ENCODE measurements at places on chromosomes 5 and 9.
A peak's percentile ranks its signal among the peaks of the same experiment; 100 is the strongest.

- no peaks in the 10 kb centered on the region for H3K27me3 ChIP-seq
- H3K4me3 ChIP-seq = no peak overlapping the region
- H3K36me3 ChIP-seq = no peaks in the 10 kb centered on the region
- DNase-seq = no peak
- no peaks in the 10 kb centered on the region for H3K4me1 ChIP-seq
Measured at GRCh38 chr5:145636371-145636770, 198.8 kb downstream of the PRELID2 start.

DNA sequence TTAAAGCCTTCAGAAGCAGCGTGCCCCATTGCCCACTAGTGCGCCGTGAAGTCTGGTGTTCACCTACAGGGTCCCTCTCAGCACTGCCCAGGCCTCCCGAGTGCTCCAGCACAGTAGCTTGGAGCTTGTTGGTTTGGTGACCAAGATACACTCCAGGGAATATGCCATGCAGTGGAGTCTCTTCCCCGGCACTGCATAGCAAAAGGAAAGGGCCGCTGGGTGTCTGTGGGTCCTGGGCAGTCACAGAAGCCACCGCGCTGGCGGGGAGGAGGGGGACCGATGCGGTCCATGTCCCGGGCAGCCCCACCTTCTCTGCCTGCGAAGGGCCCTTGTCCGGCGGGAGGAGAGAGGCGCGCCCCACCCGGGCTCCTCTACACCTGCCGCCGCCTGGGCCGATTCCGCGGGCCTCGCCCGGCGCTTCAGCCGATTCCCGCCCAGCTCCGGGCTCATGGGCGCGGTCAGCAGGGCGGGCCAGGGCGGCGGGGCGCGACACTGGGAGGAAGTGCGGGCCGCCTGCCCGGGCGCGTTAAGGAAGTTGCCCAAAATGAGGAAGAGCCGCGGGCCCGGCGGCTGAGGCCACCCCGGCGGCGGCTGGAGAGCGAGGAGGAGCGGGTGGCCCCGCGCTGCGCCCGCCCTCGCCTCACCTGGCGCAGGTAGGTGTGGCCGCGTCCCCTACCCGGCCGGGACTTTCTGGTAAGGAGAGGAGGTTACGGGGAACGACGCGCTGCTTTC, at the start of gene SYK:
SYK (plus strand) TSS at position 579 of the 732 bp plus-strand sequence. CDS start 42,080 bp downstream, outside the sequence.
- no peaks in the 10 kb centered on the region for H3K4me1 ChIP-seq
- H3K4me3 ChIP-seq = no peak within 1 kb of the TSS
- H3K27ac ChIP-seq = no peak within 1 kb of the TSS
- H3K36me3 ChIP-seq = no peaks in the 10 kb centered on the region
- no peak for DNase-seq

- no peak overlapping the region for H3K4me3 ChIP-seq
- peak overlapping the region; percentile 52 for H3K27ac ChIP-seq
- peak; percentile 18 for DNase-seq
- no peaks in the 10 kb centered on the region for H3K36me3 ChIP-seq
Measured at GRCh38 chr5:123365156-123365555, 58.0 kb downstream of the CEP120 start.

DNA sequence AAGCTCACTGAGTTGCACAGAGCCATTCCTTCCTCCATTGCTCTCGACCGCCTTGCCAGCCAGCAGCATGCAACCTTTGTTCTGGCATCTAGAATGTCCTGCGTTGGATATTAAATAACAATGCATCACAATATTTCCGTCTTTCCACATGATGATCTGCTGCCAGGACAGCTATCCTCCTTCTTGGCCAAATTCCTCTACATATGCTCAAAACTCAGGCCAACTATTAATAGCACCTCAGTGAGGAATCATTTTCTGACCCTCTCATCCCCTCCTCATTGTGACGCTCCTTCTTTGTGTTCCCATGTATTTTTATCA, 128.6 kb downstream of the MYO10 start:
- H3K36me3 ChIP-seq = 0 out of 2 replicates have a peak, but pooled peaks cover 4% of the 10 kb centered on the region
- H3K27ac ChIP-seq = no peak overlapping the region
- H3K4me3 ChIP-seq = no peak overlapping the region
- H3K4me1 ChIP-seq = peaks cover 24% of the 10 kb centered on the region
- H3K27me3 ChIP-seq = no peaks in the 10 kb centered on the region
- DNase-seq = no peak

- H3K4me1 ChIP-seq = no peaks in the 10 kb centered on the region
- H3K27ac ChIP-seq = no peak overlapping the region
- no peak overlapping the region for H3K4me3 ChIP-seq
Measured at GRCh38 chr5:137332296-137332695, 166.8 kb downstream of the SPOCK1 start.

GRCh38 chr9:24258626-24259025, 287.1 kb downstream of the IZUMO3 start:
- H3K4me3 ChIP-seq = no peak overlapping the region
- H3K27ac ChIP-seq = no peak overlapping the region
- H3K4me1 ChIP-seq = no peaks in the 10 kb centered on the region
- H3K36me3 ChIP-seq = no peaks in the 10 kb centered on the region
- no peaks in the 10 kb centered on the region for H3K27me3 ChIP-seq

- H3K27me3 ChIP-seq = no peaks in the 10 kb centered on the region
- H3K27ac ChIP-seq = no peak overlapping the region
- DNase-seq = no peak
- H3K36me3 ChIP-seq = no peaks in the 10 kb centered on the region
- no peak overlapping the region for H3K4me3 ChIP-seq
Measured at GRCh38 chr5:6875376-6875775, 162.1 kb downstream of the TENT4A start.

DNA sequence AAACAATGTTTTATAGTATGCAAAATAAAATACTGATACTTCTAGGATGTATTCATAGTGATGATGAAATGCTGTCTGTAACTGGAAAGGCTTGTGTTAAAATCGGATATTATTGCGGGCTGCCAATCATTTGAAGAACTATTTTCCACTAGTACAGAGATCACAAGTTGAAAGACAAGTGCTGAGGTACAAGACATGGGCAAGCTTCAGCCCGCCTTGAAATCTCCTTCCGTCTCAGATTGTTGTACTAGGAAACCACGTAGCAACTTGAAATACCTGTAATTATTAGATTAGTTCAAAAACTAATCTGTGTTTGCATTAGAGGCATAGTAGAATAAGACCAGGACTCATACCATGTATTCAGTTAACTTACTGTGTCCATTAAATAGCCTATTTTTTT, 218.2 kb downstream of the ARHGEF28 start:
- H3K4me3 ChIP-seq = no peak overlapping the region
- peaks cover 4% of the 10 kb centered on the region for H3K36me3 ChIP-seq
- no peak for DNase-seq
- no peak overlapping the region for H3K27ac ChIP-seq
- H3K4me1 ChIP-seq = no peaks in the 10 kb centered on the region
- H3K27me3 ChIP-seq = no peaks in the 10 kb centered on the region

GRCh38 chr9:93918061-93918460, 37.1 kb downstream of the BARX1 start:
- H3K4me3 ChIP-seq = no peak overlapping the region
- no peak overlapping the region for H3K27ac ChIP-seq
- no peak for DNase-seq
- H3K4me1 ChIP-seq = no peaks in the 10 kb centered on the region

DNA sequence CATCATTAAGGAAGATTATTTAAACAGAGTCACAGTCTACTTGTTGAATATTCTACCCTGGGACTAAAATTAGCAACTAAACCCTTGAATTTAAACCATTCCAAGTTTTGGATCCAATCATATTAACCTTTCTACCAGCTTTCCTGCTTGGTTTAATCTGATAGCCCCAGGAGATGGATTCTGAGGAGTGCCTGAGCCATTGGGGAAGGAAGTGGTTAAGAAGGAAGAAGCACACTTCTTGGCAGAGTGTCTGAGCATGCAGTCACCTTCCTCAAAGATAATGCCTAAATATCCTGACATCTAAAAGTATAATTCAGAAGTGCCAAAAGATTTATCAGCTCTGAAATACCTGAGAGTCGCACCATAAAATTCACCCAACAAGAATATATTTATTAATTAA, 74.1 kb upstream of the SNCAIP start:
- DNase-seq = no peak
- no peaks in the 10 kb centered on the region for H3K4me1 ChIP-seq
- H3K36me3 ChIP-seq = no peaks in the 10 kb centered on the region
- H3K27ac ChIP-seq = no peak overlapping the region
- no peak overlapping the region for H3K4me3 ChIP-seq

DNA sequence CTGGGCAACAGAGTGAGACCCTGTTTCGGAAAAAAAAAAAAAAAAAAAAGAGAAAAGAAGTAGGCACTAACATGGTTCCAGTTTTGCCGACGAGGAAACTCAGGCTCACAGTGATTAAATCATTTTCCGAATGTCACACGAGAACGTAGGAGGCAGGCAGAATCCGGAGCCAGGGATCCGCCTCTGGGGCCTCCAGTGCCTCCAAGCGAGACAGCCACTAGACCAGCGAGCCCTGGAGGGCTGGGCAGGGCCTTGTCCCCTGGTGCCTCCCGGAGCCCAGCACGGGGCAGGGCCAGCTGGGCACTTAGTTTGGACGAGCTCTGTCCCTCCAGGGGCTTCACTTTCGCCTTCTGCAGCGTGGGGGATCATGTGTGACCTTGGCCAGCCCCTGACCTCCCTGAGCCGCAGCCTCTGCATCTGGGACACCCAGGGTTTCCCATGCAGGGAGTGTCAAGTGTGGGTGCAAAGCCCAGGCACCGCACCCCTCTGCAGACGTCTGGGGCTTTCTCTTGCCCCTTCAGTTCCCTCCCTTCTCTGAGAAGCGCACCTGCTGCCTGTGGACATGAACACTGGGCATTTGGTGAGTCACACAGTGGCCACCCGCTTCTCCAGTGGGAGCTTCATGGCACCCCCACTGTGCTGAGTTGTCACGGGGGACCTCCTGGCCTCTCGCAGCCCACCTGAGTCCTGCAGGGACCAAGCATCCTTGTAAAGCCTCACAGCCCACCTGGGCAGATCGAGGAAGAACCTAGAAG, 80.3 kb downstream of the RXRA start:
- peaks cover 30% of the 10 kb centered on the region for H3K4me1 ChIP-seq
- peaks cover 20% of the 10 kb centered on the region for H3K36me3 ChIP-seq
- H3K27ac ChIP-seq = peak overlapping the region; percentile 90
- H3K27me3 ChIP-seq = no peaks in the 10 kb centered on the region
- no peak for DNase-seq

- no peak overlapping the region for H3K27ac ChIP-seq
- peaks cover 6% of the 10 kb centered on the region for H3K4me1 ChIP-seq
- no peaks in the 10 kb centered on the region for H3K27me3 ChIP-seq
- H3K4me3 ChIP-seq = no peak overlapping the region
Measured at GRCh38 chr9:71719562-71719961, 48.8 kb downstream of the CEMIP2 start.

DNA sequence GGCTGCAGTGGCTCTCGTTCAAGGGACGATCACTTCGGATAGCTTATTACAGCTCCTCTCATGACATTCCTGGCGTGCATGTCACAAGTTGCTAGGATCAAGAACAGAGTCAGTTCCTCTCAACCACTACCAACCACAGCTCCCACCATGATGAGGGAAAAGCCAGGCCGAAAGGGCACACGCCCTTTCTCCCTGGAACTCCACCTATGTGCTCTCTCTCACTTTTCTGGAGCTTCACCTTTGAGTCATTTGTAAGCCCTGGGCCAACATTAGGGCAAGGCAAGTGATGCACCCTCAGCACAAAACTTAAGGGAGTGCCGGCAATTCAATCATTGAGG, 1.6 kb downstream of the SPACA9 start:
- no peak for DNase-seq
- no peaks in the 10 kb centered on the region for H3K4me1 ChIP-seq
- no peak overlapping the region for H3K4me3 ChIP-seq
- no peak overlapping the region for H3K27ac ChIP-seq
